Small intestine (tissue), 16 donors: ENCODE measurements at places on chromosomes 3 and 15.

GRCh38 chr15:87817553-87817952 is 439.0 kb downstream of the NTRK3 start:
- DNase-seq: no peak

- no peak for DNase-seq
Measured at GRCh38 chr3:14827776-14828175, 9.0 kb downstream of the FGD5 start.

GRCh38 chr15:39404767-39405181 is 176.1 kb upstream of the THBS1 start:
- no peak for DNase-seq

DNA sequence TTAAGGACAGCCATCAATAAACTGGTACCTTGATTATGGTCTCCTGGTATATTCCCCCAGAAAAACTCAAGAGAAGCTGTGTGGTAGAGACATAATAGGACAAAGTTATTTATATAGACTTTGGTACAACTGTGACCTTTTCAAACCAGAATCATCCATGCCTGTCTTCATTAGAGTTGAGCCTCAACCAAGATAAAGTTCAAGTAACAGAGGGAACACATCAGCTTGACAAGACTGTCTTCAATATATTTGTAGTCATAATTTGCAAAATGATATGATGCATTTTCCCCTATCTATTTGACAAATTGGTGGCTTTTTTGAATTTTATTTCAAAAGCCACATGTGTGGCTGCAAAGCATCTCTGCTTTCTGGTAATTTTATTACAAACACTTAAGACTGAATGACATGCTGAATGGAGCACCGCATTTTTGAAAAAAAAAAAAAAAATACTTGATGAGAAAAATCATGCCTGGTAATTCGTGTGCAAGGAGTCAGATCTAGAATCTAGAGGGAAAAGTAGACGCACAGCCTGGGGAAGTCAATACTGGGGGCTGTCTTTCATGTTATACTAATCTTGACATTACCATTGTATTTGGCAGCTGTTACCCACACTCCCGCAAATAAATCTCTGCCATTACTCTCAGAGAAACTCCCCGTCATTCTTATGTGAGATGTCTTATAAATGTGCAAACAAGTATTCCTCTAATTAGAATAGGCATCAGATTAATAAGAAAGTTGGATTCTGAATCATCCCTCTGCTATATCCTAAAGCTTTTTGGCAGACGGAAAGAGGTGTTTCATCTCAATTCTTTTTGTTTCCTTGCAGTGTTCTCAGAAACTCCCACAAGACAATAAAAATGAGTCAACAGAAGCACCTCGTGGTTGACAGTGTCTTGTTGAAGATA is 554.8 kb upstream of the CBLB start:
- no peak for DNase-seq

GRCh38 chr15:43213466-43213865 is 7.4 kb downstream of the EPB42 start:
- DNase-seq: no peak

DNA sequence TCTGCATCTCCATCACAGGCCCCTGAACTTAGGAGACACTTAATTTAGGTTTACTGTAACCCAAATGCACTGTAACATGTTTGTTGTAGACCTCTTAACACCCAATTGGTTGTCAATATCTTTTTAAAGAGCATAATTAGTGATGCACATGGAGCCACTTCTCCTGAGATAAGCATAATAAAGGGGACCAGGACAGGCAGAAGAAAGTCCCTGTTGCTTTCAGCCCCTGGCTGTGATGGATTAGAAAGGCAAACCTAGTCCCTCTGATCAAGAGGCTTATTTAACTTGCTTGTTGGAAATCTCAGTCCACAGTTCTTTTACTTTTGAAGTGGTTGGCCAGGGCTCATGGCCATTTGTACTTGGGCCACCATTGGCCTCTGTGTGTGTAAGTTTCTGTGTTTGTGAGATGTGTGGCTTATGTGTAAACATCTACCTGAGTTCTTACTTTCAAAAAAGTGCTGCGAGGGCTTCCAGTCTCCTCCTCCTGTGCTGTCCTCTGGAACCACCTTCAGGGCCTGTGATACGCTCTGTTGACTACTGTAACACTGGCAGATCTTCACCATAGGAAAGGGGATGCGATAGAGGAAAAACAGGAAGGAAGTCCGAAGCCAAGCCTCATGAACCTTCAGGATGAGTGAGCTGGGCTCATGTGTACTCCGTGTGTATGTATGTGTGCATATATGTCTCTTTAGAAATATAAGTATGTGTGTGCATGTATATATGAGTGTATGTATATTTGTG is 136.2 kb downstream of the EPHB1 start:
- no peak for DNase-seq

DNA sequence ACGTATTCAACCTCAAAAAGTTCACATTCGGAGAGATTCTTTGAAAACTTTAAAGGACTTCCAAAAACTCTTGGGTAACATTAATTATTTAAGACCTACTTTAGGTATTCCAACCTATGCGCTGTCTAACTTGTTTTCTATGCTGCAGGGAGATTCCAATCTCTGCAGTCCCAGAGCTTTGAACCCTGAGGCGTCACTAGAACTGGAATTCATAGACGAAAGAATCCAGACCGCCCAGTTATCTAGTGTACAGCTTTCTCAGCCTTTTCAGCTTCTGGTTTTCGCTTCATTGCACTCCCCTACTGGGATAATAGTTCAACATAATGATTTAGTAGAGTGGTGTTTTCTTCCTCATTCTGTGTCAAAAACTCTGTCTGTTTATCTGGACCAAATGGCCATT is 711.3 kb downstream of the ROBO1 start:
- no peak for DNase-seq

- DNase-seq: no peak
Measured at GRCh38 chr15:73946046-73946721, 19.9 kb downstream of the LOXL1 start.

DNA sequence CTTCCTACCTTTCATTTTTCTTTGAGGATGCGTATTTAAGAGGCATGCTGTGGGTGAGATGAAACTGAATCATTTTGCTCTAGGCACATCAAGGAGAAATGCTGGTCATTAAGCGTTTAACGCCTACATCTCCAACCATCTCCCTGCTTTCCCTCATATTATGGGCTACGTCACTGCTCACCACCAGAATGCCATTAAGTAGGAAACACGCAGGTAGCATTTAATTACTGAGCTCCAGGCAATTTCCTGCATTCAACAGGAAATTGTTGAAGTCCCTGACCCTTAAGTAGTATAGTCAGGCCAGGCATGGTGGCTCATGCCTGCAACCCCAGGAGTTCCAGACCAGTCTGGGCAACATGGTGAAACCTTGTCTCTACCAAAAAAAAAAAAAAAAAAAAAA is 66.1 kb downstream of the CHSY1 start:
- no peak for DNase-seq

DNA sequence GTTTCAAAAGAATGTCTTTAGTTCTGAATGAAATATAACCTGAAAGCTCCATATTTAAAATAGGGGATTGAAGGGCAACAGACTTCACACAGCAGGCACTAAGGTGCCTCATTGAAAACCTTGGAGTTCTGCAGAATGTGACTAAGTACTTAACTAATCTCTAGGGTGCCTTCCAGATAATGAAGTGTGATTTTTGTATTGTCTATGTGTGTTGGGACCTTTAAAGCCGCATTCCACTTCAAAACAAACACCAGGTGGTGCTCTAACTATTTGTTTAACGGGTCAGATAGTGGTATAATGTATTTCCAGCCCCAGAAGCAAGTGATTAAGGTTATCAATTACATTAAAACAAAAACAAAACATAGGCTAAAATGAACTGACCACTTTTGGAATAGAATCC is 28.0 kb downstream of the TFG start:
- DNase-seq: peak; percentile 23

DNA sequence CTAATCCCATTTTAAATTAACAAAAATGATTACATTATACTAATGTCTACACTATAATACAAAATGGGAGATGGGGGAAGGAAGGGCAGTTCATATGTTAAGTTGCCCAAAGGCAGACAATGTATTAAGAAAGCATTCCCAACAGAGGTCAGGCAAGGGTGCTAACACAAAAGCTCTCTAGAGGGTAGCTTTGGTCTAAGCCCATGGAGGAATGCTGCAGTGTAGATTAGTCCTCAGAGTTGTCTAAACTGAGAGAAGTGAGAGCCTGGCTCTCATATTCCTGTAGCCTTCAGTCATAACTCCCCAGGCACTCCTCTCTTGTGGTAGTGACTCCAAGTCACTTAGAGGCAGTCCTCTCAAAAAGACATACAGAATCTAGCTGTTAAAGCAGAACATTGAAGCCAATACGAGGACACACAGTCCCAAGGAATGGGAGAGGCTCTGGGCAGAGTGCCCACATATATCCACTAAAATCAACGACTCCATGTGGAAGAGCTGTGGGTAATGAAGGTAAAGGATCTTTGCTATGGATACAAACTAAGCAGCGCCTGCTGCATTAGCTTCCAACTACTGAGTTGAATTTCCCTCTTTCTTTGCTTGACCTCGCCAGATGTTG is 14.5 kb downstream of the NEK10 start:
- DNase-seq: peak; percentile 47

DNA sequence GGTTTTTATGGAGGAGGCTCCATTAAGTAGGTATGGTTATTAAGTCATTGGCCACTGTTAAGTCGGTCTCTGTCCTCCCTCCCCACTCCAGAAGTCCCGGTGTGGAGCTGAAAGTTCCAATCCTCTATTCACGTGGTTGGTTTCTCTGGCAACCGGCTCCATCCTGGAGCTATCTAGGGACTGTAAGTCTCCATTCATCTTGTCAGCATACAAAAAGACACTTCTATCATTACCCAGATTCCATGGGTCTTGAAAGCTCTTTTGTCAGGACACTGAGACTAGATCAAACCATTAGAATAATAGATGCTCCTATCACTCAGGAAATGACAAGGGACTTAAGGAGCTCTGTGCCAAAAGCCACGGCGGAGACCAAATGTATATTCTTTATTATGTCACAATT is 110.3 kb downstream of the PIK3CB start:
- no peak for DNase-seq

DNA sequence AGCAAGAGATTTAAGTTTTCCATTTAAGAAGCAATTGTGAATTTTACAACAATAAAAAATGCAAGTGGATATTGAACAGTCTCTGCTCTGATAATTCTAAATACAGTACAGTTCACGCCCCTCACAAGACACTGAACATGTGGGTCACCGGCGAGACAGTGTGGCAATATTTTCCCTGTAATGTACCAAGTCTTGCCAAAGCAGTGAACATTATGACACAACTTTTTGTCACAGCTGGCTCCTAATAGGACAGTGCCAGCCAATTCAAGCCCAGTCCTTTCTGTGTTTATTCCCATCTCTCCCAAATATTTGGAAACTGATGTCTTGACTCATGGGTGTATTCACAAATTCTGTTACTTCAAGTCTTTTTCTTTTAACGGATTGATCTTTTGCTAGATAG is 62.3 kb downstream of the PPARG start:
- peak; percentile 24 for DNase-seq
